ENCODE measurements at places on chromosomes 12 and 14. TPM values are rescaled to one million over a fixed set of nuclear protein-coding genes. Genes with fewer than 3 reads are reported as not detected.

GRCh38 chr14:70148911-70149595 lies 39.7 kb downstream of the SLC8A3 start:
- DNase-seq, result no peak

DNA sequence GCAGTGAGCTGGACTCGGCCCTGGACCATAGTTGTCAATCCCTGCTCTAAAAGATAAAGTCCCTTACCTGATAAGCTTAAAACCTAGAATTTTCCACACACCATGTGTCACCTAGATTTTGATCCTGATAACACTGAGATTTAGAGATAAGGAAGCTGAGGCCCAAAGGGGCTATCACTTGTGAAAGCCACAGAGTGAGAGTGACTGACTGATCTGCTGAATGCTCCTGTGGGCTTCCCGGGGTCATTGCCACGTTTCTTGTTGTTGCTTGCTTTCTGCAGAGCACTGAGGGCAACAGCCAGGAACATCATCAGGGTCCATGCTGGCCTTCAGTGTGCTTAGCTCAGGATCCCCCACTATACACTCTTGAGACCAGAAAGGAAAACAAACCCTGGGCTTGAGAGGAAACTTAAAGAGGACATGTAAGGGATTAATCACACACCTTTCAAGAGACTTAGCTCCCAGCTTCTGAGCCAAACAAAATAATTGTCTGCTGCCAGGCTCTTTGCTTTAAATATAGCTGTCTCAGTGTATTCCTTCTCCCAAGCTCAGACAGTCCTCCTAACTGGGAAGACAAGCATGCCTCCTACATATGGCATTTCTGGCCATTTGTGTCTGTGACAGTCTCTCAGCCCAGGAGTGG lies 82.6 kb upstream of the ARHGAP5 start:
- no peak for DNase-seq

DNA sequence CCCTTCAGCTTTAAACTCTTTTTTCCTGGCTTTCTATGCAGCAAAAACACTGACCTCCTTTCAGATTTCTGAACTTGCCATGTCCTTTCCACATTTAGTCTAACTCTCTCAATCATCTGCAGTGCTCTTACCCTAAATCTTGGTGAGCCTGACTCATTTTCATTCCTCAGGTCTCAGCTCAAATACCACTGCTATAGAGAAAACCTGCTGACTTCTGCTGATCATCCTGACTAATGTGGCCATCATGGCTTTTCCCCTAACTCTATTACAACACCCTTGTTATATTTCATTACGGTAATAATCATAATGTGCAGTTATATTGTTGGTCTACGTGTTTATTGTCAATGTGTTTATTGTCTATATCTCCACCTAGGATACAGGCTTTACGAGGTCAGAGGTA lies 207.3 kb upstream of the OR4E1 start:
- no peak for DNase-seq

- no peak for DNase-seq
Measured at GRCh38 chr14:55340482-55340881, 69.3 kb downstream of the FBXO34 start.

BIN2 gene
- total RNA-seq, result not detected

MYRFL gene
- not detected for total RNA-seq

GRCh38 chr12:46212108-46212982 lies 56.5 kb downstream of the SLC38A1 start:
- no peak for DNase-seq

DNA sequence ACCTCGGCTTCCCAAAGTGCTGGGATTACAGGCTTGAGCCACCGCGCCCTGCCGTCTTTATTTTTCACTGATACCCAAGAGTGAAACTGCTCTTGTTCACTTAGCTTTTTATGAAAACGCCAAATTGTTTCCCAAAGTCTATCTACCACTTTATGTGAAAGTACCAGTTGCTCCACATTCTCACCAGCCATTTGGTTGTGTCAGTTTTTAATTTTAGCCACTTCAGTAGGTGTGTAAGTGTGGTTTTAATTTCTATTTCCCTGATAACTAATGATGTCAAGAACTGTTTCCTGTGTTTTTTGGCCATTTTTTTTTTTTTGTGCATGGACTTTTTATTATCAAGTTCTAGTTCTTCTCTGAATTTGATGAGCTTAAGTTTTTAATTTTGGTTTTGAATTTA lies 17.1 kb downstream of the CAND1 start:
- DNase-seq, result no peak

CLEC1B gene
- total RNA-seq, result not detected

- DNase-seq, result peak; percentile 92
Measured at GRCh38 chr12:115227137-115227615, 543.2 kb upstream of the TBX3 start.

TEAD4 gene
- 11.3 TPM for total RNA-seq

DNA sequence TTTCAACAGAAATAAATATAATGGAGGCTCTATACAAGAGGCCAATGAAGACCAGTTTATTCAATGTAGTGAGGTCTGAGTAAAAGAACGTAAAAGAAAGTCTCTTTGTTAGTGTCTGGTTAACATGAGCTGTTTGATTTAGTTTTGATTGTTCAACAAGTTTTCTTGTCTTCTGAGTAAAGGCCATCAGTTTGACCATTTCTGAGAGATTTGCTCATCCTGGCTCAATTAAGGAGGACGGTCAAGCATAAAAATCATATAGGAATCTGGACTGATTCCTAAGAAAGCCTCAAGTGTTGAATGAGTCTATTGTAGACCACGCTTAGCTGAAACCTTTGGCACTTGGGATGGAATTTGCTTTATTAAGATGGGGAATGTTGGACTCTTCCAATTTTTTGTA lies 32.5 kb upstream of the FGF23 start:
- DNase-seq, result peak; percentile 31

CFAP73 gene
- not detected for total RNA-seq

TOMM20L gene
- total RNA-seq, result not detected

GRCh38 chr14:77988096-77988870 lies 181.9 kb upstream of the NRXN3 start:
- DNase-seq, result no peak

APOLD1 gene
- 12.7 TPM for total RNA-seq

- no peak for DNase-seq
Measured at GRCh38 chr12:64808110-64808509, 16.3 kb upstream of the TBC1D30 start.

- DNase-seq, result peak; percentile 65
Measured at GRCh38 chr14:73472185-73473114, 14.1 kb upstream of the NUMB start.

DNA sequence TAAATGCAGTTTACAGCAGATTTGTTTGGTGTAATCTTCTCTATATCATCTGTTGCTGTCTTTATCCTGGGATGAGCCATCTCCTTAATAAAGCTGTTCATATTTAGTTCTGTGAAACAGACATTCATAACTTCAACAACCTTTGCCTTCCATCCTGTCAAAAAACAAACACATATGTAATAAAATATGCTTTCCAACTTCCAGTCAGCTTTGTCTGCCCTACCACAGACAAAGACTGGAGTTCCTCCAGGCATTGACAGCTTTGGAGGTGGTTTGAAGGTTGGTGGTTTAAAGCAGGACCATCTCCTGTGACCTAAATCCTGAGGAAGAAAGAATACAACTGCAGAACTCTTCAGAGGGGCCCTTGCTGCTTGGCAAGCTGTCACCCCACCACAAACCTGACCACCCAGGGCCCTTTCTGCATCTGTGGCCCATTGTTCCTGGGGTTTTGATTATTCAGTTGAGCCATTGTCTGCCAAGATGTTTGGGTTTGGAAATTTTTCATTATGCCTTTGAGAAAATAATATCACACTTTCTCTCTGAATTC lies 28.2 kb upstream of the PTGR2 start:
- DNase-seq, result peak; percentile 5

GLT8D2 gene
- total RNA-seq, result 14.8 TPM

CMA1 gene
- not detected for total RNA-seq

P2RX4 gene
- 8.9 TPM for total RNA-seq

- DNase-seq, result no peak
Measured at GRCh38 chr12:56894698-56895368, 39.4 kb downstream of the SDR9C7 start.

All from RPMI7951 (cell line).